ENCODE measurements at places on chromosomes 2 and 18. TPM values are rescaled to one million over a fixed set of nuclear protein-coding genes. Genes with fewer than 3 reads are reported as not detected.

INPP4A gene
- total RNA-seq: 18.9 TPM

HOXD12 gene
- total RNA-seq: not detected

GPATCH11 gene
- total RNA-seq: 61.4 TPM

ARHGAP15 gene
- 32.5 TPM for total RNA-seq

SALL3 gene
- total RNA-seq: not detected

PARD3B gene
- 55.2 TPM for total RNA-seq

MAT2A gene
- total RNA-seq: 259 TPM

SKA1 gene
- total RNA-seq: 0.66 TPM

EFEMP1 gene
- 291 TPM for total RNA-seq

TMEM198 gene
- total RNA-seq: not detected

CXCR1 gene
- not detected for total RNA-seq

ICOS gene
- not detected for total RNA-seq

TSN gene
- total RNA-seq: 35.6 TPM

COLEC11 gene
- total RNA-seq: 1.5 TPM

RUFY4 gene
- not detected for total RNA-seq

NYAP2 gene
- not detected for total RNA-seq
